ENCODE measurements at places on chromosomes 6 and 20. TPM values are rescaled to one million over a fixed set of nuclear protein-coding genes. Genes with fewer than 3 reads are reported as not detected.

Gene MBOAT1
- total RNA-seq = 12.7 TPM

Gene NKAIN2
- total RNA-seq = not detected

Gene CD109
- total RNA-seq = 33.5 TPM

Gene GGTLC1
- not detected for total RNA-seq

Gene LY86
- not detected for total RNA-seq

Gene SOX18
- 0.29 TPM for total RNA-seq

Gene SEL1L2
- not detected for total RNA-seq

Gene PHACTR2
- total RNA-seq = 11.0 TPM

Gene ADIG
- total RNA-seq = not detected

Gene TINAG
- total RNA-seq = not detected

Gene TMEM74B
- not detected for total RNA-seq

Gene LPA
- not detected for total RNA-seq

Gene OVOL2
- total RNA-seq = not detected

Gene PRSS35
- total RNA-seq = 3.0 TPM

Gene ADGRB3
- total RNA-seq = not detected

Gene FYN
- total RNA-seq = 37.7 TPM

Gene HLA-DRB1
- total RNA-seq = not detected

Gene HLA-DRB5
- total RNA-seq = not detected

Gene DAAM2
- total RNA-seq = 0.29 TPM

Gene RAET1L
- not detected for total RNA-seq

Gene CASS4
- total RNA-seq = 25.4 TPM

Gene METTL24
- not detected for total RNA-seq

Gene ETV7
- total RNA-seq = not detected

Gene RGS17
- total RNA-seq = 13.8 TPM

Gene SLC12A5
- 0.18 TPM for total RNA-seq

Gene MICB
- 26.2 TPM for total RNA-seq

Gene PAK5
- not detected for total RNA-seq

Gene ASIP
- not detected for total RNA-seq

Gene NOX3
- not detected for total RNA-seq

Gene MYLK4
- total RNA-seq = under 0.01 TPM

Gene NECAB3
- total RNA-seq = 77.3 TPM

Gene TRAPPC3L
- not detected for total RNA-seq

Gene TTLL9
- total RNA-seq = not detected

Gene PPP1R16B
- not detected for total RNA-seq

Gene HLA-DMA
- total RNA-seq = 4.1 TPM

Gene C2
- total RNA-seq = 2.0 TPM

Gene PCMTD2
- 56.9 TPM for total RNA-seq

Gene ZSCAN31
- 7.2 TPM for total RNA-seq

Gene AARS2
- 15.3 TPM for total RNA-seq

Gene CALHM6
- total RNA-seq = not detected

Gene VNN1
- 1.4 TPM for total RNA-seq

Gene ENPP3
- total RNA-seq = under 0.01 TPM

Measured in myometrial cell (primary cell).